Lower lobe of right lung (tissue), 2 donors: ENCODE measurements at places on chromosomes 5 and 9.

DNA sequence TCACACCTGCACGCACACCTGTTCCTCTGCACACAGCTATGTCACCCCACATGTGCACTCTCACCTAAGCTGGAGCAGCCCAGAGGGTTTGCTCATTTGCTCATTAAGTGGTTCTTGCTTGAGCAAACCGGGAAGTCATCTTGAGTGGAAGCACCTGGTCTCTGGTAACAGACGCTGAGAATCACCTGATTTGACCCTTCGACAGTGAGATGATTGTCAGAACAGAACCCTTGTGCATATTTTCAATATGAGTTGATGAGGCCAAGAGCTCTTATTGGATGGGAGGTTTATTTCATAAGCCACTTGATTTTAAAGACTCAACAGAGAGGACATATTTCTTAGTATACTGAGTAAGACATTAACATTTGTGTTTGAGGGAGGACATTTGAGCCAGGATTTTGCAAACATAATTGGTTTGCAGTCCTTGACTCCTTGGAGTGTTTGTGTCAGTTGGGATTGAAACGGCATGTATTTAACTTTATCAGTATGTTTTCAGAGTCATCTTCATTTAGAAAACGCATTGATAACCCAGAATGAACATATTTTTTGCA lies 22.1 kb upstream of the LPCAT1 start:
- peak; percentile 62 for DNase-seq

DNA sequence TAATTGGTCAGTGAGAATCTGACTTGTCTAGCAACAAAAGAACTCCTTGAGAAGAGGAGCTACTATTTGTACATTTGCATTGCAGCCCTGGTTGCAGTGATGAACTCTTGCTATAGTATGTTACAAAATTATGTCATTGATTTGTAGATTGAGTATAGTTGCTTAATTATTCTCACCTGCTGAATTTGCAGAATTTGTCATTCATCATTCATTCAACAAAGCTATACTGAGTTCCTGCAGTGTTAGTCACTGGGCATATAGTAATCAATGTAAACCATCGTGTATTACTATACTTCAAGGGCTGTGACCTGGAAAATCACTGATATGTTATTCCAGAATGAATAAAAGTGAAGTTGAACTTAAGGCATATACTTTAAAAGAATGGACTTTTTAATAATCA lies 50.1 kb downstream of the SLC1A3 start:
- DNase-seq: no peak

- no peak for DNase-seq
These were observed 96.4 kb upstream of the NTRK2 start for GRCh38 chr9:84573083-84573482.

DNA sequence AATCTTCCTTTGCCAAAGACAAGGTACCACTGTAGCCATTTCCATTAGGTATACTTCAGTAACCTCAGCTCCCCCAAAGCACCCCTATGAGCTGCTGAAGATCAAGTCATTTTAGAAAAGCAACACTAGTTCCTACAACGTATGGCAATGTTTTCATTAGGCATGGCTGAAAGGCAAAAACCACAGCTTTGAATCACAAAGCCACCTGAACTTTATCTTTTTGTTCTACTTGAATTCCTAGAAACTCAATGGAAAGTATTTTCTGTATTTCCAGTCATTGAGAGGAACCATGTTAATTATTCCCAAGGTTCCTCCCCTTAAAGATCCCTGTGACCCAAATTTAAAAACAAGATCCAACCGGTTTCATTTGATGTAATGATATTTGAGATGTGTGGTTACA lies 152.1 kb downstream of the EFNA5 start:
- DNase-seq: no peak

DNA sequence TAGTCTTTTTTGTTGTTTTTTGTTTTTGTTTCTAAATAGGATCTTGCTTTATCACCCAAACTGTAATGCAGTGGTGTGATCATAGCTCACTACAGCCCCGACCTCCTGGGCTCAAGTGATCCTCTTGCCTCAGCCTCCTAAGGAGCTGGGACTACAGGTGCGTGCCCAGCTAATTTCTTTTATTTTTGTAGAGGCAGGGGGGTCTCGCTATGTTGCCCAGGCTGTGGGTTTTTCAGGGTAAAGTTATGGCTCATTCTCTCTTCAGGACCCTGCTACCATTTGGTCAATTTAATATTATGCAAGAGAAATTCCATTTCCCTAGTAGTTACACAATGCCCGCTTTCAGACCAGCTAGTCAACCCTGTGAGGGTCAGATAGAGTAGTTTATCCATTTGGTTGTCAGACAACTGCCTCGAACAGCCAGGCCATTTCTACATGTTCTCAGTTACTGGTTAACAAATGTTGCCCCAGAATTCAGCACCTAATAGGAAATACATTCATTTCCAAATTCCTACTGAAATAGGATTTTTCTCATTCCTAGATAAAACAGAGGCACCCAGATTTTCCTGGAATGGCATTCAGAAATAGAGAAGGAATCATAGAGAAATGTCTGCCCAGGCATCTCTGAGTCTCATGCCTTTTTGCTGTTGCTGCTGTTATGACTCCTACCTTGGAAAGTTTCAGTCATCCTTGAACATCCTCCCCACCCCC lies 6.4 kb upstream of the GLIS3 start:
- DNase-seq: no peak

- no peak for DNase-seq
These were observed 165.0 kb downstream of the SYK start for GRCh38 chr9:90966480-90967144.

GRCh38 chr9:38284039-38284575 lies 108.4 kb upstream of the ALDH1B1 start:
- DNase-seq: no peak

GRCh38 chr5:73799401-73799972 lies 173.5 kb downstream of the ARHGEF28 start:
- DNase-seq: no peak

GRCh38 chr9:119951591-119951990 lies 582.4 kb upstream of the BRINP1 start:
- no peak for DNase-seq

DNA sequence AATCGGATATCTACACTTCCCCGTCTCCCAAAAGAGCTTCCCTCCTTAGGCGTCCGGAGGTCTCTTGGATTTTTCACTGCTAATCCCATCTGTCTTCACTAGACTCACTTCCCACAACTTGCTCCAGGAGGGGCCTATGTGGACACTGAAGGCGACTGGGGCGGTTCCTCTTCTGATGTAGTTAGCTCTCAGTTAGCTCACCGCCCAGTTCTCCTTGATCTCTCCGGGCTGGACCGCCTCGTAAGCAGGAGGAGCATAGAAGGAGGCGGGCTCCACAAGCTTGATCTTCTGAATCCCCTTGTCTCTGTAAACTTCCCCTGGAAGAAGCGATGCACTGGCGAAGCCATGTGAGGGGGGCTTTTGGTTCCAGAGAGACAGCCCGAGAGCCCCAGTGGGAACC lies 112.0 kb upstream of the SELENOP start:
- no peak for DNase-seq

DNA sequence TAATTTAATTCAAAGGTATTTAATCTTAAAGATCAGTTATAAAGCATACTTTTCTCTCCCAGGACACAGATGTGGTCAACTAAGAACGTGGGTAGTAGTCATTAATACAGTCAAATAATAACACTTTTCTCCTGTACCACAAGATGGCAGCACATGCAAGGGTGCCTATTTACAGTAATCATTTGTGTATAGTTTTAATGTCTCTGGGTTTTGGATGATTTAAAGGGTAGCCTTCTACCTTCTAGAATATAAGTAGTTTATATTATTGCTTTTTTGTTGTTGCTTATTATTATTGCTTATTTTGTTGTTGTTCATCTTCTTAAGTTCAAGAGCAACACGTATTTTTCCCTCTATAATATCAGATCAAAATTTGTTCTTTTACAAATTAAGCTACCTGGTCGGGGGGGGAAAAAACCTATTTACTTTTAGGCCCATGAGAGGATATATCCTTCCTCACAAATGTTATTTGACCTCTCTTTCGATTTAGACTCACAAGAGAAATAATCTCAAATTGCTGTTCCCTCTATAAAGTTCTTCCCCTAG lies 59.6 kb upstream of the SLC27A6 start:
- no peak for DNase-seq

- no peak for DNase-seq
These were observed 10.9 kb upstream of the RXFP3 start for GRCh38 chr5:33925278-33925677.

- no peak for DNase-seq
These were observed 13.9 kb downstream of the MROH2B start for GRCh38 chr5:41057231-41057630.

DNA sequence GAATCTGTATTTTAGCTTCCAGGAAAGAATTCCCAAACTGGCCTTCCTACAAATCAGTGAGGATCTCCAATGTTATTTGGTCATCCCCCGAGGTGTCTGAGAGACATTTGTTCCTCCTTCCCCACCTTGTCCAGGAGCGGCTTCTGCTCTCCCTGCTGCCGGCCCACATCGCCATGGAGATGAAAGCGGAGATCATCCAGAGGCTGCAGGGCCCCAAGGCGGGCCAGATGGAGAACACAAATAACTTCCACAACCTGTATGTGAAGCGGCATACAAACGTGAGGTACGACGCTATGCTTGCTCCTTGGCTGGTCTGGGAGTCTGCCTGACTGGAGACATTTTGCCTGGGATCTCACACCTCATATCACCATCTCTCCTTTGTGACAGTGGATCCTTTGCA lies 160.4 kb downstream of the CFAP90 start:
- DNase-seq: no peak

GRCh38 chr9:86708918-86709835 lies 238.1 kb downstream of the GAS1 start:
- no peak for DNase-seq

- no peak for DNase-seq
These were observed 288.1 kb downstream of the TMEM167A start for GRCh38 chr5:82789095-82789494.

- no peak for DNase-seq
These were observed 1.5 kb upstream of the RETREG1 start for GRCh38 chr5:16618138-16618897.
